Glomerular endothelial cell (primary cell): ENCODE measurements at places on chromosomes 2 and 18. TPM values are rescaled to one million over a fixed set of nuclear protein-coding genes. Genes with fewer than 3 reads are reported as not detected.

DNA sequence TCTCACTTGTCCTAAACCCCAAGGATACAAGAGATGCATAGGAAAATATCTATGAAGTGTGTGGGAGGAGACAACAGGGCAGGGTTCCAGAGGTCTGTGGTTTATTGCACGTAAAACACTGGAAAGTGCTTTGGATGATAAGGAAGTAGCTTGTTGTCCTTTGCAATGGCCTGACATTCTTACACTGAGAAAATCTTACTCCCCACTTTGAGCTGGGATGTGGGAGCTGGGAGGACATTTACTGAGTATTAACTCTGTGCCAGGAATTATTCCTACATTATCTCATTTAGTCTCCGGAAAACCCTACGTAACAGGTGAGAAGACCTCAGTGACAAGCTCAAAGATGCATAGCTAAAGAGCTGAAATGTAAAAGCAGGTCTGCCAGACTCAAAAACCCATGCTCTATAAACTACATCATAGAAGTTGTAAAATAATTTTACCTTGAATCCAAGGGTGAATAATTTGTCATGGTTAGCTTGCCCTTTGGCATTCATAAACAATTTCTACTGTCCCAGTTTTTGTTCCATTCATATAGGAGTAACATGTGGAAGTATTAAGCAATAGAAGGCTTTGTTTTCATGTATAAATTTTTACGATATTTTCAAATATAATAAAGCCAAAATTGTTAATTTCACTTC lies 9.2 kb upstream of the GALNT3 start:
- no peak for DNase-seq

DNA sequence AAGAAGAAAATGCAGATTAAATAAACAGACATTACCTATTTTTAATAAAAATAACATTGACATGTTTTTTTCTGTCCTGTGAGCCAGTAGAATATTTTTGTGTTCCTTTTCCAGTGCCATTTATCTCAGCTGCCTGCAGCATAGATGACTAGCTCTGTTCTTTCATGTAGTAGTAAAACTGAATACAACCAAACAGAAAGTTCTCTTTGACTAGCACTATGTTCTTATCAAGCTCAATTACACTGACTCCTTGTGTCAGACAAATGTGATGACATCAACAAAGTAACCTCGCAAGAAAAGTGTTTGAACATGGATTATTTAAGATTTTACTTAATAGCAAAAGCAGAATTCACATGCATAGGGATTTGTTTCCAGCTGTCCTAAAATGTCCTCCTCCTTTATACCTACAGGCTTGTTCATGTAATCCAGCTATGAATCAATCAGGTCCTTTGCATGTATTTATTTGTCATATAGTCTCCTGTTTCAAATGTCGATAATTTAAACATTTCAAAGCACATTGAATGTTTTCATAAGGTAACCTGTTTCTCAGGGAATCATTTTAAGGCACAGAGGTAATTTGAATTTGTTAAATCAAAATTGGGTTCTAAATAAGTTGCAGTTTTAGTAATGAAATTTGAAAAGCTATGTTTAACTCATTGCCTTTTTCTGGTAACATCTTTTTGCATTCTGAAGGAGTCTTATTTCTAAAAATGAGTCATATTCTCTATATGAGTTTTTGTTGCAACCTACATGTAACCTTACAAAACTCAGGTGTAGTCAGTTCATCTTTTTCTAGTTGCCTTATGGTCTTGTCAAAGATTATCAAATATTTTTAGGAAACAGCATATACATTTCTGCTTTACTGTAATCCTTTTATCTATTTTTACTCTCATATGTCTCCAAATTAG lies 215.3 kb upstream of the GULP1 start:
- DNase-seq, result no peak

GRCh38 chr2:236873636-236874035 lies 212.1 kb upstream of the COPS8 start:
- DNase-seq, result no peak

- no peak for DNase-seq
Observed at GRCh38 chr2:9355270-9355669, 68.1 kb downstream of the ITGB1BP1 start.

The STPG4 gene
- total RNA-seq, result not detected in 2 replicates

DNA sequence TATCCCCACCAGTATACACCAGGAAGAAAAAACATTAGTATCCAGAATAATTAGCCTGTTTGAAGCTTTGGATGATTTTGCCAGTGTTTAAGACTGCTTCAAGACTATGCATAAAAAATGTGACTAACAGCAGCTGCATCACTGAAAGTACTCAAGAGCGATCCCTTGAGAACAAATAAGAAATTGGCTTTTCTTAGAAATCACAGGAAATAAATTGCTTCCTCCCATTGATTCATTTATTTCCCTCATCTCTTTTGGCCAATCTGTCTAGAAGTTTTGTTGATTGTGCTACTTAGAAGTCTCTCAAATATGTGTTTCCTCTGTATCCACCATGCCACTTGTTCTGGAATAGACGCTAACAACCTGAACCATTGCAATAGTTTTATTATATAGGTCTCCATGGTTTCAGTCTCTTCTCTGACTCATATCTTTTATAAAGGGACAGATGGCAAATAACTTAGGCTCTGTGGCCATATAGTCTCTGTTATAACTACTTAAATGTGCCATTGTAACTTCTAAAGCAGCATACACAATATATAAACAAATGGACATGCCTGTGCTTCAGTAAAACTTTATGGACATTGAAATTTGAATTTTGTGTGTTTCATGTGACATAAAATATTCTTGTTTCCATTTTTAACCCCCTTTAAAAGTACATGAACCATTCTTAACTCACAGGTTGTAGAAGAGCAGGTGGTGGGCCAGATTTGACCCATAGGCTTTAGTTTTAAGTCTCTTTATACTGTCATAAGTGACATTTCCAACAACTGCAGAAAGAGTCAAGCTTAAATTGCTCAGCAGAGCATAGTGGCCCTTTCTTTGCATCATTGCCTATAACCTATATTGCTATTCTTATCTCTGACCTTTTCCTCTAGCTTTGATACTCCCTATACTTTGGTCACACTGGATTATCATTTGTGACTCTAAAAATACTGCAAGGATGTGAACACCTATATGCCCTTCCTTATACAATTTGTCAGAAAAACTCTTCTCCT lies 123.9 kb downstream of the MC4R start:
- no peak for DNase-seq

The ATG9A gene
- 64.2 and 65.2 TPM in 2 replicates for total RNA-seq

GRCh38 chr2:17101596-17101995 lies 416.6 kb downstream of the RAD51AP2 start:
- no peak for DNase-seq

The PIAS2 gene
- 8.1 and 15.3 TPM in 2 replicates for total RNA-seq

- no peak for DNase-seq
Observed at GRCh38 chr2:176114120-176114929, 2.3 kb upstream of the HOXD10 start.

The SPDYA gene
- total RNA-seq, result 0.39 TPM in 1 of 2 replicates, not detected in the other

- no peak for DNase-seq
Observed at GRCh38 chr2:1234731-1235308, 178.4 kb upstream of the TPO start.

DNA sequence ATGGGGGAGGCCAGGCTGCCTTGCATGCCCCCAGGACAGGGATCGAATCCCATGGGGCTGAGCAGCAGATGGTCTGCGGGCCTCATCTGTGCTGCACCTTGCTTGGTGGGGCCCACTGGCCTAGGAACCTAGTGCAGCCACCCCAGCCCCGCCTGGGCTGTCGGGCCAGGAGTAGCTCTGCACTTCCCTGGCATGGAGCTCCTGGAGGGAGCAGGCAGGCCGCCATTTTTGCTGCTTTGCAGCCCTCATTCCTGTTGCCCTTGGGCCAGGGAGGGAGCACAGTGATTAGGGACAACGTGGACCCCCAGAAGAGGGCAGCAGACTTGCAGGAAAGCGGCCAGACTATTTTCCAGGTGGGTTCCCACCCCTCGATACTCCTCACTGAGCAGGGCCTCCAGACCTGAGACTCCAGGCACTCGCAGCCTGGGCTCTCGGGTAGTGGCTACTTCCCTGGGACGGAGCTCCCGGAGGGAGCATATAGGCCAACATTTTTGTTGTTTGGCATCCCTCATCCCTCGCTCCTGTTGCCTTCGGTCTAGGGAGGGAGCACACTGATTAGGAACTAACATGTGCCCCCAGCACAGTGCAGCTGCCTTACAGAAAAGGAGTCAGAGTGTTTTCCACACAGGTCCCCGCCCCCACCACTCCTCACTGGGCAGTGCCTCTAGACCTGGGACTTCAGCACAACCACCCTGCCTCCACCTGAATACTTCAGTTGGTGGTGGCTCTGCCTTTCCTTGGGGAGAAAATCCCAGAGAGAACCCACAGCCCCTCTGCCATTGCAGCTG lies 99.5 kb downstream of the MAIP1 start:
- DNase-seq, result no peak

The CCDC178 gene
- total RNA-seq, result 1.2 and 2.9 TPM in 2 replicates

The GCG gene
- not detected in 2 replicates for total RNA-seq

The IL1F10 gene
- total RNA-seq, result not detected in 2 replicates

- no peak for DNase-seq
Observed at GRCh38 chr2:197195518-197195917, 115.1 kb downstream of the ANKRD44 start.

GRCh38 chr2:120684289-120685065 lies 51.2 kb upstream of the GLI2 start:
- no peak for DNase-seq

- DNase-seq, result no peak
Observed at GRCh38 chr2:196967775-196968174, 41.3 kb upstream of the PGAP1 start.

DNA sequence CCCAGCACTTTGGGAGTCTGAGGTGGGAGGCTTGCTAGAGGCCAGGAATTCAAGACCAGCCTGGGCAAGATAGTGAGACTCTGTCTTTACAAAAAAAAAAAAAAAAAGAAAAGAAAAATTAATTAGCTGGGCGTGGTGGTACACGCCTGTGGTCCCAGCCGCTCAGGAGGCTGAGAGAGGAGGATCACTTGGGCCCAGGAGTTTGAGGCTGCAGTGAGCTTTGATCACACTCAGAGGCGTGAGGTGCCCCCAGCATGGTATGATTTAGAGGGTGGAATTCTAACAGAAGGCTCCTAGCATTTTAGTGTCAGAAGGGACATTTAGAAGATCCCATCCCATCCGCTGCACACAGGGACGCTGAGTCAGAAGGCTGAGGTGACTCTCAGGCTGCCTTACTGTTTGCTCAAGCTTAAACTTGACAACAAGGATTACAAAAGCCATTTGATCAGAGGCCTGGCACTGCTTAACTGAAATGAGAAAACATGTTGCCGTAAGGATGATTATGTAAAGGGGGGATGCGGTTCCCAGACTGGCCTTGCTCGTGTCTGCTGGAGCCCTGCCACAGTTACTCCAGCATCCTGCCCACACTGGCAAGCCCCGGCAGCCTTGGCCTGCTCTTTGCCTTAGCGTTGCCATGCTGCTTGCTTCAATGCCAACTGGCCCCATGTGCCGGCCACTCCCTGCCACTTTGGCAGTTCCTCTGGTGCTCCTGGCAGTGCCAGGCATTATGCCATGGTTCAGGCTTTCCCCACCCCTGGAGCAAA lies 45.6 kb upstream of the SLC1A4 start:
- no peak for DNase-seq

The FOXD4L1 gene
- total RNA-seq, result 0.05 TPM in 1 of 2 replicates, not detected in the other

- DNase-seq, result no peak
Observed at GRCh38 chr2:181190711-181191110, 210.3 kb downstream of the UBE2E3 start.

DNA sequence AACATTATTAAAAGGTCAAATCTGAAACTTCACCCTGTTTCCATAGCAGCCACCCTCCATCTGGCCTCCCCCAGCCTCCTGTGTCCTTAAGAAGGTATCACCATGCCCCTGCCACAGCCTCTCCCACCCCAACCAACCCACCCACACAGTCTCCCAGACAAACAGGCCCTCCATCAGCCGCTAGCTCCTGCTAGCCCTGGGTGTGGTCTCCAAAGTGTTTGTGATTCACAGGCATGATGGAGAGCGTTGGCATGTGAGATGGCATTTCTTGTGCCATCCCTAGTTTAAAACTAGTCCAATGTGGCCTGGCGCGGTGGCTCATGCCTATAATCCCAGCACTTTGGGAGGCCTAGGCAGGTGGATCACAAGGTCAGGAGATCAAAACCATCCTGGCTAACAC lies 44.9 kb upstream of the GPR45 start:
- DNase-seq, result no peak

DNA sequence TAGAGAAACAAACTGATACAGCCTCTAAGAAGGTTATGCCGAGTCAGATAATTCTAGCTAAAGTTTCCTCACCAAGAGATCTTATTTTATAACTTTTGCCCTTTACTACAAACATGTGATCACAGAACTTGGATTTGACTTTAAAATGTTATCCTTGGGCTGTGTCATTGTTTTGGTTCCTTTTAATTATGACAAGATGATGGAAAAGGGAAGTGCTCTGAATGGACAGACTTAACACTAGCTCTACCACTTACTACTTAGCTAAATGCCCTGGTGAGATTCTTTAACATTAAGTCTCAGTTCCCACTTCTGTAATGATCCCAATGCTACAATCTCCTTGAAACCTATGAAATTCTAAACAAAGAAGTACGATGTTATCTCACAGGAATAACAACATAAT lies 69.9 kb downstream of the RTTN start:
- no peak for DNase-seq

DNA sequence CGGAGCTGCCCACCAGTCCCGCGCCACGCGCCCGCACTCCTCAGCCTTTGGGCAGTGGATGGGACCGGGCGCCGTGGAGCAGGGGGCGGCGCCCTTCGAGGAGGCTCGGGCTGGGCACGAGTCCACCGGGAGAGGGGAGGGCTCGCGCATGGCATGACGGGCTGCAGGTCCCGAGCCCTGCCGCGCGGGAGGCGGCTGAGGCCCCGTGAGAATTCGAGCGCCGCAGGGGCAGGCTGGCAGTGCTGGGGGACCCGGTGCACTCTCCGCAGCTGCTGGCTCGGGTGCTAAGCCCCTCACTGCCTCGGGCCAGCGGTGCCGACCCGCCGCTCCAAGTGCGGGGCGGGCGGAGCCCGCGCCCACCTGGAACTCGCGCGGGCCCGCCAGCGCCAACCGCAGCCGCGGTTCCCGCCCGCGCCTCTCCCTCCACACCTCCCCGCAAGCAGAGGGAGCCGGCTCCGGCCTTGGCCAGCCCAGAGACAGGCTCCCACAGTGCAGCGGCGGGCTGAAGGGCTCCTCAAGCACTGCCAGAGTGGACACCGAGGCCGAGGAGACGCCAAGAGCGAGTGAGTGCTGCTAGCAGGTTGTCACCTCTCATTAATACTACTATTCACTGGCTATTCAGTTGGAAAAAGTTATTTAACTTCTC lies 3.6 kb upstream of the TTC21B start:
- DNase-seq, result no peak

The NEURL3 gene
- 0.68 and 7.0 TPM in 2 replicates for total RNA-seq
